GM04504 (cell line): ENCODE measurements at places on chromosomes 11 and 22.

DNA sequence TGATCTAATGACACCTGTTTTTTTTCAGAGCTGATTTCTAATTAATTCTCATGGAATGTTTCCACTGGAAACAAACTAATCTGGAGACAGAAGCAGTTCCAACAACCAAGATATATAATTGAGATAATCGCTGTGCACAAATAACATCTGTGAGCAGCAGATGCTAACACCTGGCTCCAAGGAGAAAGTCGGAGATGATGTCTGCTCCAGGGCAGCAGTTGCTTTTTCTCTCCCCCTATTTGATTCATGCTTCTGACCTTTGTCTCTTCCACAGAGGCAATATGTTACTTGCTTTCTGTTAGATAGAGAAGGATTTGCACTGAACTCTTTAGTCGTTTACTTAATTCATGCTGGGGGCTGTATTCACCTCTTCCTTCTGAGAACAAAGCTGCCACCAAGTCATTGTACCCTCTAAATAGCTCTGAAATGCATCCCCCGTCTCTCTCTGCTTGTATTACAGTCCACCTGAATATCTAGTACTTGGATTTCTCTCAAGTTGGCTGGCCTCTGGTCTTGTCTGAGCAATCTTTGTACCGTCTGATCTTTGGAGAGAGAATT is 187.4 kb downstream of the MYO18B start:
- DNase-seq, result no peak

DNA sequence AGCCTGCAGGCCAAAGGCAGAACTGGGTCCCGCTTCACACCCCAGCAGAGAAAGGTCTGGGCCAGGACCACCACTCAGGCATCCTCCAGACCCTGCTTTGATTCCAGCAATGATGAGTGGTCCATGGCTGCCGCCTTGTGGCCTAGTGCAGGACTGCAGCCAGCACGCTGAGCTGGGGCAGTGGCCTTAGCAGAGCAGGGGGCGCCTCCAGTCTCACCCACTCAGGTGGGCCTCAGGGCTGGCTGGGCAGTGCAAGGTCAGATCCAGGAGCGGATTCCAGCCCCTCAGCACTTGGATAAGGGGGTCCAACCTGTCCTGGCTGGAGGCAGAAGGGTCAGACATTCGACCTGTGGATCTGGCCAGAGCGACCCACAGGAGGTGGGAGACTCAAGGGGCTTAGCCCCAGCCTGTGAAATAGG is 9.6 kb upstream of the PDE2A start:
- DNase-seq, result no peak

GRCh38 chr11:31233425-31233824 is 136.1 kb downstream of the DCDC1 start:
- DNase-seq, result no peak

DNA sequence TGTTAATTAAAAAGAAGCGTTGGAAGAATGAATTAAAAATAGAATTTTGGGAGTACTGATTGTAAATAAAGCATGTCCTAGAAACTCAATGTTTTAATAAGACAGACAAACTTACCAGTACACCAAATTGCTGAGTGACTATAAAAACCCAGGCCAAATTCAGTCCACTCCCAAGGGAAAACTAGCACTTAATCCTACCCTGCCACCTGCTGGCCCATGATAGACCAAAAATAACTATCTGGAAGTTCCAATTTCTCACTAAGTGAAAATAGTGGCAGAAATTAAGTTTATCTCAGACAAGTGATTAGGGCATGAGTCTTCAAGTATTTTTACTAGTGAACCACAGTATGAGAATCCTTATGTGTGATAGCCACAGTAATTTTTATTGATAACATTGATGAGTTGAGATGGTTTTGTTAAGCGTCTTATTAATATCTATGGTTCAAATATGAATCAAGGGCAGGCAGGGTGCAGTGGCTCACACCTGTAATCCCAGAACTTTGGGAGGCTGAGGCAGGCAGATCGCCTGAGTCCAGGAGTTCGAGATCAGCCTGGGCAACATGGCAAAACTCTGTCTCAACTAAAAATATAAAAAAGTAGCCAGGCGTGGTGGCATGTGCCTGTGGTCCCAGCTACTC is 9.8 kb upstream of the DDX10 start:
- no peak for DNase-seq

DNA sequence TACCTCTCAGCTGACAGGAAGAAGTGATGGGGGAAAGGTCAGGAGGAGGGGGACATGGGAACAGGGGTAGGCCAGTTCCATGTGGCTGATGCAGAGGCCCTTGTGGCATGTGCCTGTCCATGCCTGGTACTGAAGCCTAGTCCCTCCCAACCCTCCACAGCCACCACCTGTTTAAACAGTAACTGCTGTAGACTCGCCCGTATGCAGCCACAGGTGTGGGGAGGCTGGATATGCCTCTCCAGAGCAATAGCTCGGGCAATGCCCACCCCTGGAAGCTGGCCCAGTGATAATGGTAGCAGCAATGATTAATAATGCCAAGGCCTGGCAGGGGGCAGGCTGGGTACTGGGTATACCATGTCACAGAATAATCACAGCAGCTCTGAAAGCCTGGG is 2.3 kb downstream of the SMTN start:
- no peak for DNase-seq

- no peak for DNase-seq
Observed at GRCh38 chr22:36135306-36135980, 25.1 kb downstream of the APOL3 start.

DNA sequence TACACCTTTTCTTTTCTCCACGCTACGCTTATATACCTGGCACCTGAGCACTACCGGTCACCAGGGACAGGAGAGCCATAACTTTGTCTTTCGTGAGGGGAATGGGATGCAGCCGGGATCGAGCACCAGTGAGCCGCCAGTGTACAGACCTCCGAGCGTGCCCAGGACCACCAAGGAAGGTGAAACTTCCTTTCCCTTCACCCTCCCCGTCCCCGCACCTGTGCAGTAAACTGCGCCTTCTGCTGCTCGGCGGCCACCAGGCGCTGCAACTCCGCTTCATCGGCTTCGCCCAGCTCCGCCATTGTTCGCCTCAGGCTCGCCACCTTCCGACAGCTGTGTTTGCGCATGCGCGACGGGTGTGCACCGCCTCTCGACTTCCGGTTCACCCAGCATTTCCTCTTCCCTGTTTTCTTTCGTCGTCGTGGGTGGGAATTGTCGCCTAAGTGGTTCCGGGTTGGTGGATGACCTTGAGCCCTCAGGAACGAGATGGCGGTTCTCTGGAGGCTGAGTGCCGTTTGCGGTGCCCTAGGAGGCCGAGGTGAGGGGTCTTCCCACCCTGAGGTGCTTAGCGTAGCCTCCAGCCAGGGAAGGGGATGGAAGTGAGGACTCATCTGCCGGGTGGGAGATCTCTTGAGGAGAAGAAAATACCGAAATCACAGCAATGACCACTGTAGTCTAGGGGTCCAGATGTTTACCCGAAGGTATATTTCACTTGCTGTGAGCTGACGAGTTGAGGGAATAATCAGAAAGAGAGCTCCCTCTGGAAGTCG is at the start of the genes SDHD and TIMM8B:
TSS of gene SDHD (plus strand) at position 452 of the 770 bp plus-strand sequence. CDS start at position 487, 35 bp downstream.
TSS of gene TIMM8B (minus strand) at position 335 of the 770 bp plus-strand sequence. CDS start at position 302, 33 bp downstream.
- peak; percentile 96 for DNase-seq

DNA sequence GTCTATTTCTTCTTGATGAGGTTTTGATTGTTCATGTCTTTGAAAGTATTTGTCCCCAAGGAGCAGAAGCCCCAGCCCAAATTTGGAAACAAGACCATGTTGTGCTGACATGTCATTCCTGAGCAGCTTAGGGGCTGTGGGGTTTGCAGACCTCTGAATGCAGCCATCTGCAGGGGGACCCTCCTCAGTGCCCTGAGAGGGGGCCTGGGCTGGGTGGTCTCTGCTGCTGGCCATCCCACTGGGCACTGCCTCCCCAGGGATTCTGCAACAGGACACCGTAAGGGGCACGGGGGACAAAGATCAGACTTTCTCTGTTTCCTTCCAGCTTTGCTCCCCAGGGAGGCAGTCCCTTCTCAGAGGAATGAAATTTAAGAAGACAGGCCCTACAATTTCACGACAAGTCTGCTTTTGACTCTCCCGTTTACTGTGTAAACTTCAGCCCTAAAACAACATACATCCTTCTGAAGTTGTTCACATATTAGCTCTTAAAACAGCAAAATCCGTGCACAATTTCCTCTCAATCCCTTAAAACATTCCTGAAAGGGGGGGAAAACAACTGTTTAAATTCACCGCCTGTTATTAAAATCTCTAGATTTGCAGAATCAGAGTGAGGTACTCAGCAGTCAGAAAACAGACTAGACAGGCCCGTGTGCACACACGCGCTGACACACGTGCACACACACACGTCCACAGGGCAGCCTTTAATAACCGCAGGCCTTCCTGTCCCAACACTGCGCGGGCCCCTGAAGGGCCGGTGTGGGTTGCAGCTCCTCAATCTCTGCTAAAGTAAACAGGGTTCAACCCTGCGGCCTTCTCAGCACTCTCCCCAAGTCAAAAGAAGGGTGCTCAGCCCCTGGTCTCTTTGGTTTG is 109.8 kb downstream of the KCNQ1 start:
- no peak for DNase-seq

GRCh38 chr11:11491014-11491413 is 130.8 kb downstream of the GALNT18 start:
- DNase-seq, result no peak

DNA sequence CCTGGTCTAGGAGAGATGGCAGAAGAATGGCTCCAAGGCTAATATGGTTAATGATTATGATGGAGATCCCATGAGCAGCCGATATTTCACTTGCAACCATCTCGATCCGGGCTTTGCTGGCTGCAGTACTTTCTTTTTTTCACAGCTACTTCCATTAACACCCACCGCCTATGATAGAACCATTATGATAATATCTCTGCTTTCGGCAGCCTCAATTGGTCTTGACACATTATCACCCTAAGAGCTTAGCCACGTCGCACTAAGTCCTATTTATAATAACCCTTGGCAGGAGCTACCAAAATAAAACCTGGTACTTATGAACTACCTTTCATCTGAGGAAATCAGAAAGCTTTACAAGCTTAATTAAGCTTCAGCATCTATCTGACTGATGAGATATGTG is 7.6 kb upstream of the FJX1 start:
- DNase-seq, result no peak

DNA sequence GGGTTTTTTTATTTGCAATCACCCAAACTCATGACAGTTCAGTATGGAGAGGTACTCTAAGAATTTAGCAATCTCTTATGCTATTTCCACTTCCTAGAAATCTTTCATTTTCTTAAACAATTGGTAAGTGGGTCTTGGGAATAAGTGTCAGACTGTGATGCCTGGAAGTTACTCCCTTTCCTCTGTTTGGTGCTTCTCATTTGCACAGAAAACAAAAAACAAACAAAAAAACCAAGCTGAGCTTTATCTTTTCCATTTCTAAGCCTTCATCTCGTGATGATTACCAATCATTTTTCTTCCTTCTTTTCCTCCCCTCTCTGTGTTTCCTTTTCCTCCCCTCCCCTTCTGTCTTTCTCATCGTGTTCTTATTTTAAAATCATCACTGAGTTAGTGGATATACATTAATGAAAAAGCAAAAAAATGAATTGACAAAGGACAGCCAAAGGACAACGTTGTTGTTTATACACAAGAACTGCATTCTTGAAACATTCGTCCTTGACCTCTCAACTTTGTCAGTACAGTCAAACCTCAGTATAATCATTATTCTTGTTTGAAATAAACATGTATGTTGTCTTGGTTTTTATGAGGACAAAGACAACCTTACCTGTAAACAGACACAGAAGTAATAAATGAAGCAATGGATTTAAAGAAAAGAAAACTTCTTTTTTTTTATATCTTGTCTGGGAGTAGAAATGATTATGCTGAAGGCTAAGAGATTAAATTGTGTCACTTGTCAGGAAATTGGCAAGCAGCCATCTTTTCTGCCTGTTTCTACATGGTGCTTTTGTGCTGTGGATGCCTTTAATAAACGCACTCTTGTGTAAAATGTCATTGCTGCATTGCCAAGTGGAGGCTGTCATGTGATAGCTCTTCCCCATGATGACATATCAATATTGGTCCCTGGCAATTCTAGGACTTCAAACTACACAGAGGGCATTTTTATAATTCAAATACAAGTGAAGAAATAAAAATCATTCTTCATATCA is 803.2 kb upstream of the CCDC90B start:
- DNase-seq, result no peak

GRCh38 chr11:84407091-84407490 is 1120.9 kb upstream of the CCDC90B start:
- DNase-seq, result no peak

GRCh38 chr11:95055283-95055897 is 6.2 kb downstream of the KDM4F start:
- DNase-seq, result no peak

GRCh38 chr22:23894710-23895598 is 771 bp downstream of the MIF start:
- no peak for DNase-seq

GRCh38 chr22:19442166-19442565 is 5.3 kb downstream of the C22orf39 start:
- no peak for DNase-seq

DNA sequence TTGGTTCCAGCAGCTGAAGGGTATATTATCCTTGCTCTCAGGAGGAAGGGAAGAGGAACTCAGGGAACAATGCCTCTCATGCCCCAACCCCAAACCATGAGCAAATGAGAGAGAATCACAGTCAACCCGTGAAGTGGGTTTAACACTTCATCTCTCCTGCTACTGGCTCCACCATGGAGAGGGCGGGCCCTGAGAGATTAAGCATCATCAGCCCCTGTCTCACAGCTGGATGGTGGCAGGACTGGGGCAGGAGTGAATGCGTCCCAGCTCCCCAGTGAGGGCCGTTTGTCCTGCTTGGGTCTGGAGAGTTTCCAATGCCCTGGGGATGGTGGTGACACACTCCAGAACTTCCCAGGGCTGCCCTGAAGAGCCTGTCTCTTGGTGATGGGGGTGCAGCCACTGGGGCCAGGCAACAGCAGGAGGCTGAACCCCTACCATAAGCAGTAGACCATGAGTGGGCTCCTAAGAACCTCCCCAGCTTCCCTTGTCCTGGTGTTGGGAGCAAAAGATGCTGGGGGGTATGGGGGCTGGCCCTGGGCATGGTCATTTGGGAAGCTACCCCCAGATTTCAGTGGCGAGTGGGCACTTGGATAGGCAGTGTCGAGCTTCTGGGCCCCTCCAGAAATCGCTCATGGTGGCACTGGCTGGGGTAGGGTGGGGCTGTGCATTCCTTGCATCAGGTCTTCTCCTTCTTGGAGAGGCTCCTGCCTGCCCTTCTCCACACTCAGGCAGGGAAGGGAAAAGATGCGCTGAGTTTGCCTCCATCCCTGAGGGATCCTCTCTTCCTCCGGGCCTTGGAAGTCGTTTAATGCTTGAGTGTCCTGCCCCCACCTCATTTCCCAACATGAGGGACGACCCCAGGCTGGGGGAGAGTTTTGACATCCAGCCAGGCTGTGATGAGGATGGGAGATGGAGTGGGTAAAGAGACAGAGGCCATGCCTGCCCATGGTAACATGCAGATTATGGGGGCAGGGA is 157.5 kb downstream of the ST3GAL4 start:
- no peak for DNase-seq

- no peak for DNase-seq
Observed at GRCh38 chr11:129280027-129280811, 88.1 kb upstream of the ARHGAP32 start.

- no peak for DNase-seq
Observed at GRCh38 chr11:60942970-60943565, 8.9 kb downstream of the SLC15A3 start.

DNA sequence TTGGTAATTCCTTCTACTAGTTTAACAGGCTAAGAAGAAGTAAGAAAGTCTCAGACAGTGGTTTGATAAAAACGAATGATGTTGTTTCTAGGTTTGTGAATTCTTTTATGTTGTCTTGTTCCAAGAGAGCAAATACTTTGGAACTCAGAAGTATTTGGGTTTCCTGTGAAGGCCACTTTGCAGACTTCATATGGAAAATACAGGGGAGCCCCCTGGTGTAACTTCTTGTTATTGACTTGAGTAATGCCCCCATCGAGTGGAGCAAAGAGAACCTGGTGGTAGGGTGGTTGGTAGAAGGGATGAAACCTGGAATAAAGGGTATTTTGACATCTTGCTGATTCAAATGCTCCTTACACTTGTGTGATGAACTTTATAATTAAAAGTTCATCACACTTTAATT is 40.0 kb upstream of the PTH start:
- DNase-seq, result no peak
